ENCODE measurements at places on chromosomes 5 and 9.

GRCh38 chr9:132486706-132487350 lies 76.8 kb downstream of the CFAP77 start:
- DNase-seq = no peak

DNA sequence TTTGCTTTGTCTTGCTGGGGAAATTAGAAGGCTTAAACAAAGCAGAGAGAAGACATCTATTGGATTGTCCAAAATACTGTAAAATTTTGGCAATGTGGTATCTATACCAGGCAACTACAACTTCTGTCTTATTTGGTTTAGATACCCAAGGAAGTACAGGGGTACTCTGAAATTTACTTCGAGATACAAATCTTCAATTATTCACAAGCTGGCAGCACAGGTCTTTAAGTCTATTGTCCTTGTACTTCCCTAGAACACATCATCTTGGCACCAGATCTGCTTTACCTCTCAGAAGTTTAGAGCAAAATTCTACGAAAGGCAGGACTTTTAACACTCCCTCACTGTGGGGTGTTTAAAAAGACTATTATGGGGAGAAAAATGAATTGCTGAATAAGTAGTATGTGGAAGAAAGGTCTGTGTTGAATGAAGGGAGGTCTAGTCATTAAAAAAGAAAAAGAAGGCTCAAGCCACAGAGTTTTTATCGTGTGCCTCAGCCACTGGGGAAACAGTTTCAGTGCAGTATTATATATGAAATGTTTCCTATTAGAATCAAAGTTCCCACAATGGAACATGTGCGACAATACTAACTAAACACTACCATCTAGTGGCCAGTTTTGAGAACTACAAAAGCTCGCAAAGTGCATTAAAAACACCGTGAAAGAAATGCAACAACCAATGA lies 93.7 kb downstream of the PDE4D start:
- no peak for DNase-seq

GRCh38 chr9:34565856-34566255 lies 23.7 kb downstream of the CNTFR start:
- no peak for DNase-seq

DNA sequence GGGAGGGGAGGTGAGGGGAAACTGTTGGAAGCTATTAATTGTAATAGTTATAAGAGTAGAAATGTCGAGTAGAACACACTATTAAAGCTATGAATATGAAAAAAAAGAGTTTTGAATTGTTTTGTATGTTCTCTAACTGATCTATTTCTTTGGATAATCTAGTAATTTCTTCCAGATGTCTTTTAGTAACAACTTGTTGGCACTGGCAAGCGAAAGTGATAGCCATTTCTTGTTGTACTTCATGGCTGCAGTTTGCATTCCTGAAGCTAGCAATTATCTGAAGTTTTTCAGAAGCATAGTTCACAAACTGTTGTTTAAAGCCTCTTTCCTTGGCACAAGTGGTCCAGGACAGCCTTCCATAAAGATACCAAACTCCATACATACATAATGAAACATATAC lies 49.4 kb upstream of the SPATA31C2 start:
- no peak for DNase-seq

DNA sequence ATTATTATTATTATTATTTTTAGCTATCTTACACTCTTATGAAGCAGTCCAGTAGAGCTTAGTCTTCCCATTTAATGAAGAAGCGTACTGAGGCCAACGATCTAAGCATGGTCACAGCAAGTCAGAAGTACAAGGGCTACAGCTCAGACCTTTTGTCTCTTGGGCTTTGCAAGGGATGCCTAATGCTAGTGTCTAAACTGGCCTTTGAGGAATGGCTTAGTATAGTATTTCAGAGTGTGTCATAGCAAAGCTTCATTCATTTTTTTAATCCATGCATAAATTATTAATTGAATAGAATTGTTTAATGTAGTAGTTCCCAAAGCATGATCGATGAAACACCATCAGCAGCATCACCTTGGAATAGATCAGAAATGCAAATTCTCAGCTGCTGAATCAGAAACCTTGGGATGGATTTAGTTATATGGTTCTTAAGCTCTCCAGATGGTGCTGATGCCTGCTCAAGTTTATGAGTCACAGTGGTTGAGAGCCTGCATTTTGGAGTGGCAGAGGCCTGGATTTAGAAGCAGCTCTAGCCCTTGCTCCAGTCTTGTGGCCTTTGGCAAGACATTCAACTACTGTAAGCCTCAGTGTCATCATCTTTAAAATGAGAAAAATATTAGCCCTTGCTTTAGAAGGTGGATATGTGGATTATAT lies 6.1 kb downstream of the IL12B start:
- no peak for DNase-seq

- DNase-seq = no peak
Observed at GRCh38 chr9:1956958-1957357, 58.2 kb upstream of the SMARCA2 start.

DNA sequence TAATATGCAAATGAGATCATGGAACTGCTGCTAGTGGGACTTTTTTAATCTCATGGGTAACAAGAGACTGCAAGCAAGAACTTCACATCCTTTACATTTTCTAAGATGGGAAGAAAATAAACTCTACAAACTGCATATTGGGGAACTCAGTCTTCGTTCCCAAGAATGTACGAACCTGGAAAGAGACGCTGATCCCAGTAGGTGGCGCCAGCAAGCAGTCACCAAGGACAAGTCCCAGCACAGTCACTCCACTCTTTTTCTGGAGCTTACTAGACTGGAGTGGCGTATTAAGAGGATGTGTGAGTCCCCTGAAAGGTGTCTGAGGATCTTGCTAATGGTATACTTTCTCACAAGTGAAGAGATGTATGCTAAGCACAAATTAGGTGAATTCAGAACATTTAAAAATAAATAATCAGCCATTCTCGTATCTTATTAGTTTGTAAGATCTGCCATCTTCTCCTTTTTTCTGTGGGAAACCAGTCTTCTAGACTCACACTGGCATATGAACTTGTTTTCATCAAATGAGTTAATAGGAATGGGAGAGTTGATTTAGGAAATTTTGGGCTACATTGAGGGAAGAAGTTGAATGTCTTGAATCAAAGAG lies 16.0 kb upstream of the PUM3 start:
- DNase-seq = peak; percentile 63

DNA sequence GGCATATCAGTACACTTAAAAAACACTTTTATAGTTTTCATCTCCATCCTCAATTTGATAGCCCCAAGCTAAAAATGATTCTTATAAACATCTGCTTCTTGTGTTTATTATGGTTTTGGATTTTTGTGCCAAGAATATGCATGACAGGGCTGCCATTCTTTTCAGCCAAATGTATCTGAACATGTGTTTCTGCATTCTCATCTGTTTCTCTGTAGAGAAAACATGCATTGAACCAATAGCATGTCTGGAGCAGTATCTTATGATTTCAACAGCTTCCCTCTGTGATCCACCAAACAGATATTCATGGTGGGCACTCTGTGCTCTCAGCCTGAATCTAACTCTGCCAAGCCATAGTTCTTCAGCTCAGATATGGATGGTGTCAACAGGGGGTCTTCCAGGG lies 99.3 kb upstream of the ERCC6L2 start:
- DNase-seq = no peak
